Activated CD4-positive, alpha-beta T cell treated with anti-CD3 and anti-CD28 coated beads, Interleukin-2, amount 10 ng/mL, durations not matched to agents 7 days and 5 days (primary cell): ENCODE measurements at places on chromosomes 3 and 15. TPM values are rescaled to one million over a fixed set of nuclear protein-coding genes. Genes with fewer than 3 reads are reported as not detected.

The ZNF620 gene
- 5.5 TPM for total RNA-seq

The CLDN11 gene
- total RNA-seq = not detected

The MUSTN1 gene
- total RNA-seq = 2.8 TPM

The PIF1 gene
- total RNA-seq = 56.8 TPM

The DNASE1L3 gene
- not detected for total RNA-seq

The ATG3 gene
- total RNA-seq = 74.5 TPM

The PRSS50 gene
- total RNA-seq = not detected

- no peak for DNase-seq
These were observed 38.9 kb upstream of the CFAP20DC start for GRCh38 chr3:59088761-59089160.

GRCh38 chr3:128548021-128548420 lies 55.0 kb upstream of the GATA2 start:
- no peak for DNase-seq

DNA sequence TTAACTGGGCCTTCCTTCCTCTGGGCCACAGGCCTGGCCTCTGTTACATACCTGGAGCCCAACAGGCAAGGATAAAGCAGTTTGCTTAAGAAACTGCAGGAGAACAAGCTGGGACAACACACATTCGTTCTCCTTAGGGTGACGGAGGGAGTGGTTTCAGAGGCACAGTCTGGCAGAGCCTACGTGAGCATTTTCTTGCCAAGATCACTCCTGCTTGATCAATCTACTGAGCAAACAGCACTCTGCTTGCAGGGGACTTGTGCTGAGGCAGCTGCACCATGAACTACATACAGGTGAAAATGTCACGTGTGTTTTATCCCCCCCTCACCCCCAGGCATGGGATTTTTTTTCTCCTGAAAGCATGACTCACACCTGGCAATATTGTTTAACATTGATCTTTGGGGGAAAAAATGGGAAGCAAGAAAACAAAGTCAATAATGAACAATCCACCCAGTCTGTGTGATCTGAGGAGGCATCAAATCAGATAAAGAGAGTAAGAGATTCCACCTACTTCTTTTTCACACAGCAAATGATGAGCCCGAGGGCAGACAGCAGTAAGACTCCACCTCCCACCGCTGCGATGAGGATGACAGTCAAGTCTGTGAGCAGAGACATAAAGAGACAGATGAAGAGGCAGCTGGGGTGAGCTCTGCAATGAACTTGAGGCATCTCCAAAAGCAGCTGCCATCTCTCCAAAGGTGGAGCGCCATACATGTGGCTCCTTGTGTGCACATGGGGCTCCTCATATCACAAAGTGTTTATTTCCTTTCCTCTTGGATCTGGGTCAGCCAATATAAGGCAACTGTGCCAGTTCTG lies 57.4 kb downstream of the CDCP1 start:
- no peak for DNase-seq

DNA sequence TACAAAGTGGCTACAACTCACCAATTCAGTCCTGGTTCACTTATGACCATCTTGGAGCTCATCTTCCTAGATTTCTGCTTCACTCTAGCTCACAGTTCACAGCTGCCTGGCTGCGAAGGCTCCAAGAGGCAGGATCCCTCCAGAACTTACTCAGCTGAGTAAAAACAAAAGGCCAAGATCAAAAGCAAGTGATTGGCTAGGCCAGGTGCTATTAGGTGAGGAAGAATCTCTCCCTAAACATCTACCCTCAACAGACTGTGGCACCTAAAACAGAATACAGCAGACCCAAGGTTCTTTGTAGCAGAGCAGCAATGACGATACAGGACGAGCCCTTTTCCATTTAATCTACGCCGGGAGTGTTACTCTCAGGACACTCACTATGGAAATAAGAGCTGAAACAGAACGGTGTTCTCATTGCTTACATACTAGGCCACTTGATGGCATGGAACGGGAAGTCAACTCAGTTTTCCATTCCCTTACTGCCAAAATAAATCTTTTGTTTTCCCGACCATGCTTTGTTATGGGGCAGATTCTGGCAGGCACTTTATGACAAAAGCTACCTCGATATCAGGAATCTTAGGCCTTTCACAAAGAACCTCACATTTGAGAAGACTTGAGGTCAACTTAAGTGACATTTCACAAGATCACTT lies 901 bp downstream of the ICE2 start:
- no peak for DNase-seq

- DNase-seq = no peak
These were observed 402.2 kb upstream of the PROK2 start for GRCh38 chr3:72187131-72187530.

- no peak for DNase-seq
These were observed 827.6 kb upstream of the CFAP20DC start for GRCh38 chr3:59877263-59878037.

DNA sequence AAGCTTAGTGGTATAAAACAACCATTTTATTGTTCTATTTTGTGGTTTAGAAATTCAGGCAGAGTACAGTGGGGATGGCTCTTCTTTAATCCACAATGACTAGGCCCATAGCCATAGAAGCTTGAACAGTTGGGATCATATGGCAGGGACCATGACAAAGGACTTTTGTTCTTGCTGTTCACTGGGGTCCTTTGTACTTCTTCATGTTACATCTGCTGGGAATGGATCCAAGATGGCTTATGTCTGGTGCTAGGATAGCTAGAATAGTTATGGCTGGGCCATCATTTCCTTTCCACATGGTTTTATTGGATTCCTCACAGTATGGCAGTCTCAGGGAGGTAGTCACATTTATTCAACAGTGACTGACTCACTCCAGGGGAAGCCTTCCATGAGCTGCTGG lies 427.9 kb upstream of the AGTR1 start:
- DNase-seq = no peak

- DNase-seq = no peak
These were observed 3.5 kb downstream of the SMAD6 start for GRCh38 chr15:66705277-66706146.

GRCh38 chr15:23072633-23073032 lies 33.3 kb upstream of the TUBGCP5 start:
- DNase-seq = no peak

- no peak for DNase-seq
These were observed 141.4 kb downstream of the FOXP1 start for GRCh38 chr3:71441925-71442651.

DNA sequence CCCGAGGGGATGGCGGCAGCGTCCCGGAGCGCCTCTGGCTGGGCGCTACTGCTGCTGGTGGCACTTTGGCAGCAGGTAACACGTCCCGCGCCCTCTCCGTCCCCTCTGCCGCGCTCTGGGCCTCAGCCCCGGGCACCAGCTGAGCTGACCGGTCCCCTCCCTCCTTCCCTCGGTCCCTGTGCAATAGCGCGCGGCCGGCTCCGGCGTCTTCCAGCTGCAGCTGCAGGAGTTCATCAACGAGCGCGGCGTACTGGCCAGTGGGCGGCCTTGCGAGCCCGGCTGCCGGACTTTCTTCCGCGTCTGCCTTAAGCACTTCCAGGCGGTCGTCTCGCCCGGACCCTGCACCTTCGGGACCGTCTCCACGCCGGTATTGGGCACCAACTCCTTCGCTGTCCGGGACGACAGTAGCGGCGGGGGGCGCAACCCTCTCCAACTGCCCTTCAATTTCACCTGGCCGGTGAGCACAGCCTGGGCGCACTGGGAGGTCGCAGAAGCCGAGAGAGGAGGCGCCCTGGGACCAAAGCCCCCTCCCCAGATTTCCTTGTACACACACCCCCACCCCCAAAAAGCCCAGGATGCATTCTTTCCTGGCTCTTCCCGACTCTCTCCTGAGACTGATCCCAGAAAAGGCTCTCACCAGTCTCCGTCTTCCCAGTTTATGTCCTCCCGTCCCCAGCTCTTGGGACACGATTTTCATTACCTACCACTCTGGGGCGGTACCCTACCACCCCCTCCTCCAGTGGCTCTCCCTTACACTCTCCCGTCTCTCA lies 705 bp downstream of the DLL4 start:
- DNase-seq = no peak

DNA sequence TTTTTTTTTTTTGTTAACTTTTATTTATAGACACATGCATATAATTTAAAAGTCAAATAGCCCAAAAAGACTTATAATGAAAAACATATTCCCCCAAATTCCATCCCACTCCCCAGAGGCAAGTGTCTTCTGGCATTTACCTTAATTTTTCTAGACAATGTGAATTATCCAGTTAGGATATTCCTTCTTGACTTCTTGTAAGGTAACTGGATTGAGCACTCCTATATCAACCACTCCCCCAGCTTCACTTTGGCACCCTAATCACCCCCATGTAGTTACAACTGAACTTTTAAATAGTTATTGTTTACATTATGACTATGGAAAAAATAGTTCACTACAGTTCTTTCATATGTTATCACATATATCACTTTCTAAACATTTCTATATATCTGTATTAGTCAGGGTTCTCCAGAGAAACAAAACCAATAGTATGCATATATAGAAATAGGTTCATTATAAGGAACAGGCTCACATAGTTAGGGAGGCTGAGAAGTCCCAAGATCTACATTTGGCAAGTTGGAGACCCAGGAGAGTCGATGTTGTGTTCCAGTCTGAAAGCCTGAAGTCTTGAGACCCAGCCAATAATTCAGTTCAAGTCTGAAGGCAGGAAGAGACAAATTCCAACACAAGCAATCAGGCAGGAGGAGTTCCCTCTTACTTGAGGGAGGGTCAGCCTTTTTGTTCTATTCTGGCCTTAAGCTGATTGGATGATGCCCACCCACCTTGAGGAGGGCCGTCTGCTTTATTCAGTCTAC lies 175.8 kb downstream of the THSD4 start:
- DNase-seq = no peak

GRCh38 chr3:157157836-157158235 lies 2.1 kb downstream of the CCNL1 start:
- DNase-seq = no peak

DNA sequence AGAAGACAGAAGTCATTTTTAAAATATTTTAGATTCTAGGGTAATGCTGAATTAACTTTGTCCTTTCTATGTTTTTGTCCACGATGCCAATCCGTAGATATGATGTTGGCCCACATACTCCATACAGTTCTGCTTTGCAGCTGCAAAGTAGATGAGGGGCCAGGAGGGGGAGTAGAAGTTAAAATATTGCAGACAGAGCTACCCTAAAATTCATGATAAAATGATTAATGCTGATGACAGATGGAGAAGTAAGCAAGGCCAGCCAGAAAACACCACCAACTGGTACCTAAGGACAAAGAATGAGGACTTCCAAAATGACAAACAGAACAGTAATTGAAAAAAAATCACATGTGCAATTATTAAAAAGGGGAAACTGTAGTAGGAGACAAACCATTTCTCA lies 756.6 kb upstream of the ARPP21 start:
- DNase-seq = no peak

- no peak for DNase-seq
These were observed 26.7 kb downstream of the PLD1 start for GRCh38 chr3:171783626-171784025.

DNA sequence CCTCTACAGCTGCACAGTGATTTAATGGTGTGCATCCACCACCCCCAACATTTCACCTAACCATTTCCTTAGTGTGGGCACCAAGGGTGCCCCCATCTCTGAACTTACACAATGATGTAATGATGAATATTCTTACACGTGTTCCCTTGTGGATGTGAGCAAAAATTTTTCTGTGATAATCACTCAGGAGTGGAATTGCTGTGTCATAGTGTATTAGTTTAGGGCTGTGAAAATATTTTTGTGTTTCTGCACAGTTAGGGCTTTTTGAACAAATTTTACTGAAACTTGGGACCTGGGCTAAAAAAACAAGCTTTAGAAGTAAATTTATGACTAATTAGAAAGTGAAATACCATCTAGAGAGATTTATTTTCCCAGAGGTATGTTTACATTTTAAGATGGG lies 134.5 kb upstream of the CCNL1 start:
- DNase-seq = no peak

GRCh38 chr3:177345049-177345972 lies 148.0 kb upstream of the TBL1XR1 start:
- DNase-seq = peak; percentile 59

DNA sequence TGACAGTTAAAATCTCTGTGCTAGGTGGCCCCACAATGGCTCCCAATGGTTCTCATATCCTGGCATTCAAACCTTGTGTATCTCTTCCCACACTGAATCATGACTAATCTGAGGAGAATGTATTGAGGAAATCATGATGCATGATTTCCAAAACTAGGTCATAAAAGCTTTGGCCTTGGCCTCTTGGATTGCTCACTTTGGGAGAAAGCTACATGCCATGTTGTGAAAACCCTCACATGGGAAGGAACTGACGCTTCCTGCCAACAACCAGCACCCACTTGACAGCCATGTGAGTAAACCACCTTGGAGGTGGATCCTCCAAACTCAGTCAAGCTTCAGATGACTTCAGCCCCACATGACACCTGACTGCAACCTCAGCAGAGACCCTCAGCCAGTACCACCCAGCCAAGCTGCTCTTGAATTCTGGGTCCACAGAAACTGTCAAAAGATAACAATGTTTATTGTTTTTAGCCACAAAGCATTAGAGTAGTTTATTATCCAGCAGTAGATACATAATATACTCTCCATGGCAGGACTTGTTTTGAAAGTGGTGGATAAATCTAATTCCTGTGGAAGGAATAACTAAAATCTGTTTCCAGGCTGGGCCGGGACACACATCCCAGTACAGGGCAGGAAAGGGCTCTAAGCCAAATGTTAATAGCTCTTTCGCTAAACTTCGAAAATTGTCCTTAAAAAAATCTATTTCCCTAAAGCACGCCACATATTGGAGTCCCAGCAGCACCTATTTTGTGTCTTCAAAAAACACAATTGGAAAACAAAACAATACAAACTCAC lies 1.0 kb upstream of the ZNF620 start:
- DNase-seq = no peak

GRCh38 chr3:71101014-71101413 lies 482.5 kb downstream of the FOXP1 start:
- DNase-seq = no peak

DNA sequence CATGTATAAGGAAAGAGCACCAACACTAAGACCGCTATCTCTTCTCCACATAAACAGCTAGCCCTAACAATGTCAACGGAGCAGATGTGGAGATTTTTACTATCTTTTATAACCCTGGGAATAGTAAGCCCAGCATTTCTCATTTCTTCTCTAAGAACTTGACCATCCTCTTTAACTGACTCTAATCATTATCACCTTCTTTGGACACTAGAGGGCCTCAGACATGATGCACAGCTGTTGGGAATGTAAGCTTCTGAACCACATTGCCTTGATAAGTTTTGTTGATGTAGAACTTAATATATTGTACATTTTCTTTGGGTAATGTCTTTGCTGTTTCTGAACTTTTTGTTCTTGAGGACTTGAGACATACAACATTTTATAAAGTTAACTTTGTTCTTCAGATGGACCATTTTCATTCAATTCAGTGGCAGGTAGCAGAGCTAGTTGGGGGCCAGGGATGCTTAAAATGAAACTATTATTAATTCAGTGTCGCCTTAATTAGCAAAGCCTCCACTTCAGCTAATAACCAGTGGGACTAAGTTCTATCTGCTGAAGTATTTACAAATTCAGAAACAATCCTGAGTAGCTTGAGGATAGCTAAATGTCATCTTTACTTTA lies 9.6 kb upstream of the TAGLN3 start:
- peak; percentile 28 for DNase-seq

DNA sequence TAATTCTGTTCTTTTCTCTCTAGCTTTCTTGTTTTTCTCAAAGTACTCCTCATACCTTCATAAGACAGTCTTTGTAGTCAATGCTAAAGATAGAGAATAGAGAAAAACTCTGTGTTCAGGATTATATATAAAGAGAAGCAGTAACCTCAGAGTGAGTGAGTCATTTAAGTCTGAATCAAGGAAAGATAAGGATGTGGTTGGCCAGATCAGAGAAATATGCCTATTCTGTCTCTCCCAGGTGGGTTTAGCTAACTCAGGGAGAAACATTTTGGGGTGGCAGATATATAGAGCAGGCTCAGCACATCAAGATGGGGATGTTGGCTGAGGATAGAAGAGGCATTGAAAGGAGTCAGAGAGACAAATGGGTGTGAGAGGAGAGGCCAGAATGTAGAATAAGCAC lies 31.4 kb downstream of the GTF2E1 start:
- peak; percentile 12 for DNase-seq
